HepG2 (cell line): ENCODE measurements at places on chromosomes 13 and 19.

- DNase-seq, result no peak
Measured at GRCh38 chr13:70959035-70959775, 851.0 kb upstream of the KLHL1 start.

- DNase-seq, result no peak
Measured at GRCh38 chr13:26558074-26558805, 757 bp downstream of the WASF3 start.

GRCh38 chr19:18700501-18701249 is 17.2 kb downstream of the CRTC1 start:
- DNase-seq, result no peak

GRCh38 chr13:107258599-107259187 is 690.8 kb upstream of the ARGLU1 start:
- DNase-seq, result no peak

DNA sequence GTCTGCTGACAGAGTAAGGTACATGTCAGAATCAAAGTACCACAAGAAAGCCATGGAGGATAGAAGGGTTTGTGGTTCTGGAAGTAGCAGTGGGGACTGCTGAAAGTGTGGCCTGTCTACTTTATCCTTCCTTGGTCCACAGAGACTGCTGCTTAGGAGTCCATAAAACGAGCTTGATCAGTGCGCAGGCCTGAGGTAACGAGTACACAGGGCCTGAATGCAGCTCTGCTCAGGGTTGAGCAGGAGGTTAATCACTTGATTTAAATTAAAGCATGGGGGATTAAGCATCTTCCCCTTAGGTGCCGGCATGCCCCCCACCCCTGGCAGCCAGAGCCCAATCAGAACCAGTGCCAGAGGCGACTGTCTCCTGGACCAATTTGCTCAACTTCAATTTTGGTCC is 34.9 kb upstream of the WASF3 start:
- DNase-seq, result no peak

DNA sequence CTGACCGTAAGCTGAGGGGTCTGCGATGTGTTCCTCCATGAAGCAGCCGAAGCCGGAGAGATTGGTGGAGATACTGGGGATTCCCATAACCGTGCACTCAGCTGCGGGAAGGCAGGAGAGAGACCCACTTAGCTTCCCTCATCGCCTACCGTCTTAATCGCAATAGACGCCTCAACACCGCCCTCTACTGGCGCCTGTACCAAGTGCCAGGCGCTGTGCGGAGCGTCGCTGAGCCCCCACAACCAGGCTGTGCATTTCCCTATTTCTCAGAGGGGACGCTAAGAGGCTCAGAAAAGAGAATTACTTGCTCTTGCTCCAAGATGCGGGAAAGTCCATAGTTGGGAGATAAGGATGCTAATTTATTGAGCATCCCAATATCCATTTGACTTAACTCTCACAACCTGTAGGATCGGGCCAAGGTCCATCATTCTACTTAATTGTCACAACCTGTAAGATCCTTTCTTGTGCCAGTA is 5.8 kb downstream of the FTL start:
- peak; percentile 57 for DNase-seq

GRCh38 chr19:33866696-33867095 is 70.0 kb downstream of the KCTD15 start:
- DNase-seq, result no peak

DNA sequence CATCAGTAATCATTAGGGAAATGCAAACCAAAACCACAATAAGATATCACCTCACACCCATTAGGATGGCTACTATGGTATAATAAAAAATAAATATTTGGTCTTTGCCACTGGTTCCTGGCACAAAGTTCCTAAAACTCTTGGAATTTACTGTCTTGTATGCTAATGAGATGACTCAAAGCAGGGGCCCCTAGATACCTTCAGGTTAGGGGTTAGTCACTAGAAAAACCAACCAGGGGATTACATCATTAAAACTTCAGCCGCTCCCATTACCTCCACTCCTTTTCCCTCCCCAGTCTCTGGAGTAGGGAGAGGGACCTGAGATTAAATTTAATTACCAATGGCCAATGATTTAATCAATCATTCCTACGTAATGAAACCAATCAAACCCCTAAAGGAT is 49.6 kb downstream of the THSD1 start:
- no peak for DNase-seq

- DNase-seq, result no peak
Measured at GRCh38 chr13:114323349-114323748, 9.0 kb downstream of the CHAMP1 start.

DNA sequence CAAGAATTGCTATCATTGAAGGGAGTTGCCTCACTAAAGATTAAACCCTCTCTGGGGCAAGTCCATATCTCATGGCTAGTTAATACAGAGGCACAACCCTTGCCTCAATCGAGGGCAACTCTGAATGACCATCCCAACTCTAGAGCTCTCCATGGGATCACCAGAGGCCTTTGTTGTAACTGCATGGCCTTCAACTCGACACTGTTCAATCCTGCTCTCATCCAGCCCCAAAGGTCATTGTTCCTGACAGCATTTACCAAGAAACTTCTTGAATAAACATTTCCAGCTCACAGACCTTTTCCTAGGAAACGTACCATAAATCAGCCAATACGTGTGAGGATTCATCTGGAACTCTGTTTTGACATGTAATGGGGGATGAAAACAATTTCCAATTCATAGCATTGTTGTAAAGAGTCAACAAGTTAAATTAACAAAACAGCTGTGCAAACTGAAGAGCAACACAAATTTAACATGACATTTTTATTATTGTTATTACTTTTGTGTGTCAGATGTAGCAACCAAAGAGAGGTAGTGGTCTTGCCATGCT is 452.7 kb downstream of the SUCLA2 start:
- DNase-seq, result no peak

DNA sequence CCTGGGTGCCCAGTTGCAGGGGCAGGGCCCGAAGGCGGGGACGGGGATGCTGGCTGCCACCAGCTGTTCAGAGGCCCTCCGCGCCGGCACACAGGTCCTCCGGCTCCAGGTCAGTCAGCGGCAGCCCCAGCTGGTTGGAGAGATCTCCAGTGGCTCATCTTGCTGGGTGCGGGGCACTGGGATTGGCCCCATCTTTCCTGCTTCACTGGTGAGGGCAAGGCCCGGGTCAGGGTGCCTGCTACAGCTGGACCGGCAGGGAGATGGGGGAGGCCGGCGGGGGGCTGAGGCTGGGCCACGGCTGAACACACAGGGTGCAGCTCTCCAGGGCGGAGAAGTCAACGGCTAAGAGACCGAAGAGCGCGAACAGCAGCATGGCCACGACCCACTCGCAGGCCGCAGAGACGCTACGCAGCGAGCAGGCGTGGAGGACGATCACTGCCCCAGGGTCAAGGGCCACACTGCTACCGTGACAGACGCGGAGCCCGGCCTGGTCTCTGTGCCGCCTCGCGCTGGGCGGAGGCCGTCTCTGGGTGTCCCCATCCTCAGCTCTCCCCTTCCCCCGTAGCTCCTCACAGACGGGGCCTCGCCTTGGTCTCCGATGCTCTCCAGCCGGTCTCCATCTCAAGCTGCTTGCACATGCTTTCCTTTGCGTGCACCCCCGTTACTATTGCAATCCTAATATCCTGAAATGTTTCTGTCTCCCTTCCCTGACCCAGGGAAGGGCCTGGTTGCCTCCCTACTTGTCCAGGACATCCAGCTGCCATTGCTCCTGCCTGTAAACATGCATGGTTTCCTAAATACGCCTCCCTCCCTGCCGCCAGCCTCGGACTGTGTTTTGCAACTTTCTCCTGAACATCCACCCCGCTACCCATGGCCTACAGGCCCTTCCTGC is 12.3 kb downstream of the TMEM150B start:
- DNase-seq, result no peak

GRCh38 chr13:91211510-91211909 is 136.0 kb upstream of the MIR17HG start:
- DNase-seq, result no peak

GRCh38 chr19:6274756-6275155 is 5.0 kb downstream of the MLLT1 start:
- DNase-seq, result no peak

- DNase-seq, result no peak
Measured at GRCh38 chr19:47607564-47608073, 1.3 kb upstream of the BICRA start.

DNA sequence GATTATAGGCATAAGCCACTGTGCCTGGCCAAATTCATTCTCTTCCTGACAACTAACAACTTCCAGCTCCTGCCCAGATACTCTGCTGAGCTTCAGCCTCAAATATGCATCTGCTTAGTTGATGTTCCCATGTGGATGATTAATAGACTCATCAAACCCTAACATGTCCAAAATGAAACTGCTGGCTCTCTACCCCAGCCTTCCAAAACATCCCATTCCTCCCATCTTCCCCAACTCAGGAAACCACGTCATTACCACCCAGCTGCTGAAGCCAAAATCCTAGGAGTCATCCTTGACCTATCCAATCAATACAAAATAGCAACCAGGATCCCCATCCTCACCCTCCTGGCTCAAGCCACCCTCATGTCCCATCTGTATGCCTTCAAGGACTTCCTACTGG is 20.9 kb downstream of the POU2F2 start:
- no peak for DNase-seq
